Activated CD8-positive, alpha-beta T cell treated with anti-CD3 and anti-CD28 coated beads, Interleukin-2, amount 10 ng/mL, durations not matched to agents 7 days and 5 days (primary cell): ENCODE measurements at places on chromosomes 16 and 17. TPM values are rescaled to one million over a fixed set of nuclear protein-coding genes. Genes with fewer than 3 reads are reported as not detected.

The KIF18B gene
- 113 TPM for total RNA-seq

The EIF5A gene
- 690 TPM for total RNA-seq

The CSH1 gene
- not detected for total RNA-seq

The C16orf96 gene
- 0.13 TPM for total RNA-seq

The RHOT2 gene
- total RNA-seq = 135 TPM

The SETD6 gene
- 16.9 TPM for total RNA-seq

The NAGS gene
- 0.68 TPM for total RNA-seq

The TPSD1 gene
- not detected for total RNA-seq

The C1QTNF8 gene
- not detected for total RNA-seq

The SLC7A6OS gene
- 26.3 TPM for total RNA-seq

The MED31 gene
- total RNA-seq = 20.2 TPM

The TNFAIP1 gene
- 16.3 TPM for total RNA-seq

The SGCA gene
- not detected for total RNA-seq

The CRHR1 gene
- not detected for total RNA-seq

The CPNE7 gene
- total RNA-seq = 1.8 TPM

The CRYM gene
- not detected for total RNA-seq

The CLDN9 gene
- total RNA-seq = 0.16 TPM

- no peak overlapping the region for H3K27ac ChIP-seq
- peaks cover 16% of the 10 kb centered on the region for H3K27me3 ChIP-seq
- DNase-seq = no peak
- no peaks in the 10 kb centered on the region for H3K36me3 ChIP-seq
- no peak overlapping the region for H3K4me3 ChIP-seq
Measured at GRCh38 chr17:50850640-50851039, 15.3 kb downstream of the WFIKKN2 start.

DNA sequence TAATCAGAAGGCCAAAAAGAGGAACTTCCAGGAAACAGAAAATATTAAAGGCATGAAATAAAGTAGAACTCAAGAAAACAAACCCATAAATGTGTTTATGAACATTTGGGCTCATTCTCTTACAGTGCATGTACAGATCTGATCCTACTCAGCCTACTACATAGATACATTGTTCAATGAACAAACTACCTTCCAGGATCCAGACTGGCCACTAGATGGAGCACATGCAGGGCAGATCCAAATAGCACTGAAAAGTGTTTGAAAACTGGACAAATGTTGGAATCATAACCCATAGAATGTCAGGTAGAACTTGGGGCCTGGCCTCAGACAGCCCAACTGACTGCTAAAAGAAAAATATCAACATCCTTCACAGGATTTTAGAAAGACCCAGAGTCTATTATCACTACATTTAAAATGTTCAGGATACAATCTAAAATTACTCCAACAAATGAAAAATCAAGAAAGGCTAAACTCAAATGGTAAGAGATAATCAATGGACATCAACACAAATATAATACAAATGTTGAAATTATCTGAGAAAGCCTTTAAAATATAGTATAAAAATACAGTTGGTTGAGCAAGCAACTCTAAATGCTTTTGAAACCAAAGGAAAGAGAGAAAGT lies 122.4 kb upstream of the NUDT7 start:
- DNase-seq = peak; percentile 38
- no peaks in the 10 kb centered on the region for H3K4me1 ChIP-seq
- peaks cover 3% of the 10 kb centered on the region for H3K27me3 ChIP-seq
- no peak overlapping the region for H3K4me3 ChIP-seq

- H3K27me3 ChIP-seq = no peaks in the 10 kb centered on the region
- peaks cover 83% of the 10 kb centered on the region for H3K36me3 ChIP-seq
- H3K4me3 ChIP-seq = no peak overlapping the region
- no peak overlapping the region for H3K27ac ChIP-seq
- peaks cover 19% of the 10 kb centered on the region for H3K4me1 ChIP-seq
- no peak for DNase-seq
Measured at GRCh38 chr16:27341549-27341948, 27.8 kb downstream of the IL4R start.

DNA sequence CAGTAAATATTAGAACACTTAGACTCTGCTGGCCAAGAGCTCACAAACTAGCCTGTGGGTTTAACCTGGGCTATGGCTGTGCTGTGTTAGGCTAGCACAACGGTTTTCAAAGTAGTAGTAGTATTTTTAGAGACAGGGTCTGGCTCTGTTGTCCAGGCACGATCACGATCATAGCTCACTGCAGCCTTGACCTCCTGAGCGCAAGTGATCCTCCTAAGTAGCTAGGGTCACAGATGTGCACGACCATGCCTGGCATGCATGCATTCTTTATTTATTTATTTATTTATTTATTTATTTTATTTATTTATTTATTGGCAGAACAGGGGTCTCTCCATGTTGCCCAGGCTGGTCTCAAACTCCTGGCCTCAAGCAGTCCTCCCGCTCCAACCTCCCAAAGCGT lies 10.3 kb downstream of the MRPL27 start:
- DNase-seq = no peak
- H3K27me3 ChIP-seq = no peaks in the 10 kb centered on the region
- peaks cover 30% of the 10 kb centered on the region for H3K36me3 ChIP-seq

DNA sequence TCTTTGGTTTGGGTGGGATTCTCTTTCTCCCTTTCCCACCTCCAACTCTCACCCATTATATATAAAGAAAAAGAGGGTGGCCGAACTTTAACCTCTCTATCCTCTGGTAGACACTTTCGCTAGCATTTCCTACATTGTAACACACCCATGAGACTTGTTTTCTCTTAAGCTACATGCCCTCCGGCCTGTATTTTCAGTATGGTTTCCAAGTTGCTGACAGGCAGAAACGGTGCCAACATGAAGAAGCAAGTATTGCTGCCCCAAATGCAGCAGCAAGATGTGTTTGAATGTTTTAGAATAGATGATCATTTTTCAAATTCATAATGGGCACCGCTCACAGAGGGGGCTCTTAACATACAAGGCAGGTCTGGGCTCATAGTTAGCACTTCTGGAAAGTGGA lies 18.7 kb upstream of the CYB5B start:
- H3K4me3 ChIP-seq = no peak overlapping the region
- no peak for DNase-seq
- peaks cover 14% of the 10 kb centered on the region for H3K4me1 ChIP-seq
- H3K27me3 ChIP-seq = no peaks in the 10 kb centered on the region
- no peaks in the 10 kb centered on the region for H3K36me3 ChIP-seq

- no peak overlapping the region for H3K27ac ChIP-seq
- peaks cover 9% of the 10 kb centered on the region for H3K4me1 ChIP-seq
- H3K36me3 ChIP-seq = peaks cover 24% of the 10 kb centered on the region
- DNase-seq = no peak
- H3K4me3 ChIP-seq = no peak overlapping the region
Measured at GRCh38 chr16:23930791-23931190, 95.0 kb downstream of the PRKCB start.

GRCh38 chr16:48347191-48347865 lies 37.9 kb downstream of the SIAH1 start:
- peaks cover 60% of the 10 kb centered on the region for H3K36me3 ChIP-seq
- DNase-seq = no peak
- no peak overlapping the region for H3K4me3 ChIP-seq
- no peaks in the 10 kb centered on the region for H3K27me3 ChIP-seq
- H3K27ac ChIP-seq = no peak overlapping the region

- H3K4me3 ChIP-seq = no peak overlapping the region
- no peak overlapping the region for H3K27ac ChIP-seq
- no peaks in the 10 kb centered on the region for H3K36me3 ChIP-seq
- DNase-seq = no peak
- H3K4me1 ChIP-seq = no peaks in the 10 kb centered on the region
Measured at GRCh38 chr16:82031116-82032084, 3.7 kb upstream of the HSD17B2 start.

GRCh38 chr17:80753685-80754345 lies 209.2 kb downstream of the RPTOR start:
- no peaks in the 10 kb centered on the region for H3K27me3 ChIP-seq
- H3K27ac ChIP-seq = peak overlapping the region; percentile 62
- H3K4me1 ChIP-seq = peaks cover 77% of the 10 kb centered on the region
- no peak for DNase-seq
- H3K4me3 ChIP-seq = no peak overlapping the region
- peaks cover 62% of the 10 kb centered on the region for H3K36me3 ChIP-seq

GRCh38 chr16:2611499-2611862 lies 70.8 kb upstream of the KCTD5 start:
- H3K4me3 ChIP-seq = no peak overlapping the region
- no peaks in the 10 kb centered on the region for H3K27me3 ChIP-seq
- peaks cover 23% of the 10 kb centered on the region for H3K36me3 ChIP-seq
- no peak for DNase-seq
- peaks cover 10% of the 10 kb centered on the region for H3K4me1 ChIP-seq
- no peak overlapping the region for H3K27ac ChIP-seq

- H3K4me3 ChIP-seq = no peak overlapping the region
- peaks cover 33% of the 10 kb centered on the region for H3K27me3 ChIP-seq
- no peak overlapping the region for H3K27ac ChIP-seq
- no peaks in the 10 kb centered on the region for H3K36me3 ChIP-seq
Measured at GRCh38 chr17:61416211-61416539, 16.5 kb downstream of the TBX2 start.

DNA sequence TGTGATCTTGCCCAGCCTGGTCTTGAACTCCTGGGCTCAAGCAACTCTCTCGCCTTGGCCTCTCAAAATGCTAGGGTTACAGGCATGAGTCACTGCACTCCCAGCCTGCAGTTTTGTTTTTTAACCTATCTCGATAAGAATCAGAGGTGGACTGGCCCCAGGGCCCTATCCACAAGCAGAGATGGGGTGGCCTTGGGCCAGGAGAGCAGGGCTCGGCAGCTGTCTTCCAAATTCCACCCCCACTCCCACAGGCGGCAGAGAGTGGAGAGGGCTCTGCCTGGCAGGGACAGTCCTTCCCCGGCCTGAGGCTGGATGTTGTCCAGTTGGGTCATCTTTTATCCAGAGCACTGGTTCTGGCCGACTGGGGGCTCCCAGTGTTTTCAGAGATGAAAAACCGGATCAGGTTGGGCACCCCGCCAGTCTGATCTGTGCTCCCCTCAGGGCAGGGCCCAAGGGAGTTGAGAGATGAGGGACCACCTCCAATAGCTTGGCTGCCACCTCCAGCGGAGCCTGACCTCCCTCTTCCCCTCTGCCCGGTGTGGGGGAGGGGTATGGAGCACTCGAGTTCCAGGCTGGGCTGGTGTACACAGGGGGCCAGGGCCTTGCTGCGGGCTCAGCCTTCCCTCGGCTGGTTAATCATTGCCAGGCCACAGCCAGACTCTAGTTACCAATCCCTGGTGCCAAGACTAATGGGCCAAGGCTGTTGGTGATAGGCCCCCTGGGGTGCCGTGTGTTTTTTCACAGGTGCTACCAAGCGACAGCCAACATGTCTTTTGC lies 30.3 kb upstream of the MYO15B start:
- H3K27me3 ChIP-seq = no peaks in the 10 kb centered on the region
- H3K27ac ChIP-seq = no peak overlapping the region

DNA sequence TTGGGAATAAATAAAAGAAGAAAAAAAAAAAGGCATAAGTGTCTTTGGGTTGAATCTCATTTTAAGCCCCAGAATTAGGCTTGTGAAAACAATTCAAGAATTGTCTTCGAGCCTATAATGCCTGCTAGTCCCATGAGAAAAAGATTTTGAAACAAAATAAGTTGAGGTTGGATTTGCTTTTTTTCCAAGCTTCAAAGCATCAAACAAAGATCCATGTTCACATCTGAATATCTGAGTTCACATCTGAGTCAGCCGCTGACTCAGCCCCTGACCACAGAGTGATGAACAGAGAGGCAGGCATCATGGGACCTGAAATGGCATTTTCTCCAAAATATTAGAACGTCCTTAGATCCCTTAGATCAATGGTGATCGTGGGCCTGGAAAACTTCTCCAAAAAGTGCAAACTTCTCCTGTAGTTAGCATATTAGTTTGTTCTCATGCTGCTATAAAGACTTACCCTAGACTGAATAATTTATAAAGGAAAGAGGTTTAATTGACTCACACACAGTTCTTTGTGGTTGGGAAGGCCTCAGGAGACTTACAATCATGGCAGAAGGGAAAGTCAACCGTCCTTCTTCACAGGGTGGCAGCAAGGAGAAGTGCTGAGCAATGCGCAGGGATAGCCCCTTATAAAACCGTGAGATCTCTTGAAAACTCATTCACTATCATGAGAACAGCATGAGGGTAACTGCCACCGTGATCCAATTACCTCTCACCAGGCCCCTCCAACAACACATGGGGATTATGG lies 294.6 kb upstream of the HSBP1 start:
- DNase-seq = no peak
- H3K27ac ChIP-seq = no peak overlapping the region
- H3K36me3 ChIP-seq = no peaks in the 10 kb centered on the region

- H3K27me3 ChIP-seq = no peaks in the 10 kb centered on the region
- H3K27ac ChIP-seq = no peak overlapping the region
- no peaks in the 10 kb centered on the region for H3K36me3 ChIP-seq
- DNase-seq = no peak
- H3K4me1 ChIP-seq = peaks cover 9% of the 10 kb centered on the region
Measured at GRCh38 chr16:58264961-58265479, 29.8 kb downstream of the PRSS54 start.

DNA sequence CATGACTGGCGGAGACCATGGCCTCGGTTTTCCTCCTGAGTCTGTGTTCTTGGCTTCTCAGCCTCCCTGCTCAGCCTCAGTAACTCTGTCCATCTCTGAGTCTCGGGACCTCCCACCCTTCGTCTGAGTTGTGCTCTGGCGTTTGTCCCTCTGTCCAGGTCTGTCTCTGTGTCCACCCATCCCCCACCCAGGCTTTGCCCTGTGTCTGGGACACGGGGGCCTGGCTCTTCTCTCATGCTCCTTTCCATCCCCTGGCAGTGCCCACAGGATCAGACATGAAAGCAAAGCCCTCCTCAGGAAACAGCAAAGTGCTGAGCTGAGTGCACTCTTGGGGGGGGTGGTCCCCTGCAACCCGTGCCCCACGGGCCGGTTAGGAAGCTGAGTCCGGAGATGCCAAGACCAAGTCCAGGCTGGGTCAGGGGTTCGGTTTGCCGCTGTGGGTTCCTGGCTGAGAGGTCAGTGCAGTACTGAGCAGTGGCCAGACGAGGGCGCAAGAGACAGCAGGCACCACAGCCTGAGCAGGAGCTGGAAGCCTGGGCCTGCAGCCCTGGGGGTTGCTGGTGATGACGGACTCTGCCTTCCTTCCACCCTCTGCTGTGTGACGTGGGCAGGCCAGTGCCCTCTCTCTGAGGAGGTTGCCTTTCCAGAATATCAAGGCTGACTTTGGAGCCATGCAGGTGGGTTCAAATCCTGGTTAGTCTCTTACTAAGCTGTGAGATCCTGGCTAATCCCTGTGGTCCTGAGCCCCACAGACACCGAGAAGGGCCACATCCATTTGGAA lies 2.5 kb downstream of the P2RX1 start:
- no peaks in the 10 kb centered on the region for H3K27me3 ChIP-seq
- H3K36me3 ChIP-seq = no peaks in the 10 kb centered on the region
- no peak overlapping the region for H3K4me3 ChIP-seq
- DNase-seq = peak; percentile 88
- peak overlapping the region; percentile 78 for H3K27ac ChIP-seq

DNA sequence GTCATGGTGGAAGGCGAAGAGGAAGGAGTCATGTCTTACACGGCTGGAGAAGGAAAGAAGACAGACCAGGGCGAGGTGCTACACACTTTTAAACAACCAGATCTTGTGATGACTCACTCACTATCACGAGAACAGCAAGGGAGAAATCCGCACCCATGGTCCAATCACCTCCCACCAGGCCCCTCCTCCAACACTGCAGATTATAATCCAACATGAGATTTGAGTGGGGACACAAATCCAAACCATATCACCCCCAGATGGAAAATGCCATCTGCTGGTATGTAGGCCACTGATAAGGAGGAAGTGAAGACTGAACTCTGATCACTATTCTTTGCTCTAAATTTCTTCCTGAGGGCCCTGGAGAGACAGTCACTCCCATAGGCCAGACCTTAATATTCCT lies 7.5 kb upstream of the ITGAX start:
- peaks cover 63% of the 10 kb centered on the region for H3K4me1 ChIP-seq
- no peak for DNase-seq
- H3K4me3 ChIP-seq = no peak overlapping the region
- H3K36me3 ChIP-seq = peaks cover 4% of the 10 kb centered on the region
- peak overlapping the region; percentile 41 for H3K27ac ChIP-seq
